Brain microvascular endothelial cell (primary cell): ENCODE measurements at places on chromosomes 11 and 22.
A peak's percentile ranks its signal among the peaks of the same experiment; 100 is the strongest.

- no peak for DNase-seq
Observed at GRCh38 chr11:45156201-45156600, 9.8 kb downstream of the PRDM11 start.

GRCh38 chr22:49734390-49734789 lies 93.3 kb downstream of the BRD1 start:
- DNase-seq = no peak

- DNase-seq = no peak
Observed at GRCh38 chr11:76419896-76420295, 24.9 kb upstream of the EMSY start.

DNA sequence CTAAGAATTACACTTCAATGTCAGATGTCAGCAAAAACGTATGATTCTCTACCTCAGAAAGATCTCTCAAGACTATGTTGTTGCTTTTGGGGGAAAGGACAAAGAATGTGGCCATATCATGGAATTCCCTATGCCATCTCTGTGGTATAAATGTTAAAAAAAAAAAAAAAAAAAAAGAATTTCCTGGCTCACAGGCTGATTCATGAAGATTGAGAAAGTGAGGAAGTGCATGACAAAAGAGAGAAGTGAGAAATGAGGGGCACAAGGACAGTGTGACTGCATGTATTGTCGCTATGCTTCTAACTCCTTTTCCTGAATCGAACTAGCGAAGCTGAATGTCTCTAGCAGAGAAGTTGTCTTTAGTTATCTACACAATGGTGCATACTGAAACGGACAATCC lies 80.6 kb upstream of the CARD18 start:
- DNase-seq = no peak

DNA sequence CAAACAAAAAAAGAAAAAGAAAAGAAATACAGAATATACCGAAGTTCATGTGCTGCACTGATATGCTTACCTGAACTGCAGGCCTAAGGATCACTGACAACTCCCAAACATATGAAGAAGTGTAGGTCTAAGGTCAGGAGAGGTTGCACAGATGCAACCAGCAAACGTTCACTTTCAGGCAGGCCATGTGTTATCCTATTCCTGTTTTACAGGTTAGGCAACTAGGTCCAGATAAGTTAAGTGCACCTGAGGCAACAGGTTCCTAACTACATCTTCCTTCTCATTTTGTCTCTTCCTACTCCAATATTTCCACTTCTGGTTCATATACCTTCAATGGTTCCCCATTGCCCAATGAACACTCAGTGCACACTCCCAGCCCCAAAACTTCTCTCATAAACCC lies 15.1 kb downstream of the PI4KA start:
- no peak for DNase-seq

GRCh38 chr11:110514967-110515366 lies 85.2 kb downstream of the FDX1 start:
- DNase-seq = no peak

DNA sequence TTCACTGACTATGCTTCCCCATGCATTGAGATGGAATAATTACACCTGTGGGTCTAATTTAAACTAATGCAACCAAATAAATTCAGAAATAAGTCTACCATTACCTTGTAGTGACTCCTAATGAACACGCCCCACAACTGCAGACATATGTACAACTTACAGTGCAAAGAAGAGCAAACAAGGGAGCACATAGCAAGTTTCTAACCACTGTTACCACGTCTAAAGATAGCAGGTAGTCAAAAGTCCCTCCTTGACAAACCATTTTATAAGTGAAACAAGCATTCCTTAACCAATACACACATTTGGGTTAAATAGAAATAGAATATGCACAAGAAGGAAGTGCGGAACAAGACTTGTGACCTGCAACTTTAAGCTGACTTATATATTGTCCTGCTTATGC lies 20.6 kb downstream of the PHF21A start:
- no peak for DNase-seq

DNA sequence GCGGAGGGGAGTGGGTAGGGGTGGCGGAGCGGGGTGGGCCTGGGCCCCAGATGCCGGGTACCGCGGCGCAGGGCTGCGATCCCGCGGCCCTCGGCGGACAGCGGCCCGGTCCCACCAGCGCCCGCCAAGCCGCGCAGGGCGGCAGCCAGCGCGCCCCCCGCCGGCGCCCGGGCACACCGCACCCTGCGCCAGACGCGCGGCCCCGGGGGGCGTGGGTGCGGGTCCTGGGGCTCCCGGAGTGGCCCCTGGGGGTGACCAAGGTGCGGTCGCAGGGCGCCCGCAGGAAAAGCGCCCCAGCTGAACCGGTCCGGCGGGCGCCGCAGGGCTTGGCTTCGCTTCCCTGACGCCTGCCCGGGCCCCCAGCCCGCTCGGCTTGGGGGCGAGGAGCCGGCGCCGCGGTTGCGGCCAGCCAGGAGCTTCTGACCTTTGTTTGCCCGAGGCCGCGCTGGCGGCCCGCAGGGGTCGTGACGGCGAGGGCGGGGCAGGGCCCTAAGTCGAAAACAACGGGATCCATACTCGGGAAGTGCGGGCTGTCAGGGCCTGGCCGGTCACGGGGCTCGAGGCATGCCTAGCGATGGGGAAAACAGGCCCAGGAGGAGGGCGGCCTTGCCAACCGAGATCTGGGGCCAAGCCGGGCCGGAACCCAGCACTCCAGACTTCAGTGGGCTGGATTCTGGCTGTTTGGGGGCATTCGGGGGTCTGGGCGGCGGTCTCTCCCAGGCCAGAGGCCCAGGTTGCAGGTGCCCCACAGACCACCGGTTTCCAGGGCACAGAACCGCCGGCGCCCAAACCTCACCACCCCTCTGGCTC lies 581 bp upstream of the AP5B1 start:
- no peak for DNase-seq

DNA sequence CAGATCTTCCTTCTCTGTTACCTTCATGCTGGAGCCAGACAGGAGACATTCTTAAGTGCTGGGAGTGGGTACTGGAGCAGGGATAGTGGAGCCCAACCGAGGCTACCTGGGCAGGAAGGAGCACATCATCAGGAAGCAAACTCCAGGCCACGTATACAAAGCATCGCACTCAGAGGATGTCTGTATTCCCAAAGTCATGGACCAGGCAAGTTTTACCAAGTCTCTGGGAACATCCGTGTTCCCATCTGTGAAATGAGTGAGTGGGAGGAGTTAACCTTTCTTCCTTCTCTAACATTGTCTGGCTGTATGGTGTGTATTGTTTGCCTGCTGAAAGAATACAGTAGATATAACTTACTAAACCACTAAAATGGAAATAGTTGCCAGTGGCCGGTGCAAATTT lies 175.0 kb upstream of the TMEM45B start:
- no peak for DNase-seq

DNA sequence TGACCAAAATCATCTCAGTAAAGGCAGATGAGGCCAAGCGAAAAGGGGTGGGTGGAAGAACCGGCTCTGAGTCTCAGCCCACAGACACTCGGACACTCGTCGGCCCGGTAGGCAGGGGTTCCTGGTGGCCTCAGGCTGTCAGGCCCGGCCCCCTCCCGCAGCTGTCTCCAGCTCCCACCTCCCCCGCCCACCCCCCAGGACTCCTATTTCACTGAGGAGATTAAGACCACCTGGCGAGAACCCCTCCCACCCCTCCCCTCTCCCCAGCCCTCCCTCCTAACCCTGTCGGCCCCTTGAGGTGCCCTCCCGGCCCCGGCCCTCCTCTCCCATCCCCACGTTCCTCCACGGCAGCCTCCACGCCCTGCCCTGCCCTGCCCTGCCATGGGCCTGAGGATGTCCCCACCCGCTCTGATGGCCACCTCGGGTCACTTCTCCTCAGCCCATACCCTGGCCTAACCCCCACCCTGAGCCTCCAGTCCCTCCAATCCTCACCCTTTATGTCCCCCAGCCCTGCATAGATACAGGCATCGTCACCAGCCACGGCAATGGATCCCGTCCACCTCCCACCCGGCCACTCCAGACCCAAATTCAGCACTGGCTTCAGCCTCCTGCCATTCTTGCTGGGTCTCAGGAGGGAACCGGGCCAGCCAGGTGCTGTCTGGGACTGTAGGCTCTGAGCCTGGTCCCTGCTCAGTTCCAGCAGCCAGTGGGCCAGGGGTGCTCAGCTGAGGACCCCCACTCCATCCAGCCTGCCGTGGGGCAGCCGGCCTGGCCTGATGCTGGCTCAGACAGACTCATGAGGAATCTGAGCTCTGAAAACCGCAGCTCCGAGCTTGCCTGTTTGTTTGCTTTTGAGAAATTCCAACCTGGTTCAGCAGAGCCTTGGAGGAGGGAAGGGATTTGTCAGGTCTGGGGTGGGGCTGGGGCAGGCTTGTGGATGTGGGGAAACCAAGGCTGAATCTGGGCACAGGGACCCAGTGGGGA lies 9.8 kb upstream of the TBX1 start:
- peak; percentile 14 for DNase-seq

DNA sequence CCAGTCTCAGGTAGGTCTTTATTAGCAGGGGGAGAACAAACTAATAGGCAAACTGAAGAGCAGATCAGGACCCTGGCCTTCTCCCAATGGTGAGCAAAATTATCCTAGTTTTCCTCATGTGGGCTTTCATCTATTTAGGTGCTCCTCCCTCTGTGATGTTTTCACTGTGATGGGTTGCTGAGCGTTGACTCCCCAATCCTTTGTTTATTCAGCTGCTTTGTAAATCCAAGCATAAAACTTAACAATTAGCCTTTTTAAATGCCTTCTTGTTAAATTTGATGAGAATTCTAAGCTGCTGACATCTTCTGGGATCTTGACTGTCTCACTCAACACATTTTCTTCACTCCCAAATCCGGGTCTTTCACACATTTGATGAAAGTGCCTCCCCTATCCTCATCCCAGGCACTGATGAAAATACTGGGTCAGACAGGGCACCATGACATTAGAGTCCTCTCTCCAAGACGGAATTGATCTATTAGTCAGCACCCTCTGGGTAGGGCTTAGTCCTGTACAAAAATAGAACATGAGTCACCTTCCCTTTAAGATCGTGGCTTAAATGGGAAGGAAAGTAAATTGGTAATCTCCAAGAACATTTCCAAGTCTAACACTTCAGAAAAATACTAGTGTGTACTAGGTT lies 199.3 kb upstream of the ISX start:
- no peak for DNase-seq

GRCh38 chr22:38270091-38270992 lies 2.5 kb downstream of the TMEM184B start:
- DNase-seq = no peak
